ENCODE measurements at places on chromosomes 7 and 10.

DNA sequence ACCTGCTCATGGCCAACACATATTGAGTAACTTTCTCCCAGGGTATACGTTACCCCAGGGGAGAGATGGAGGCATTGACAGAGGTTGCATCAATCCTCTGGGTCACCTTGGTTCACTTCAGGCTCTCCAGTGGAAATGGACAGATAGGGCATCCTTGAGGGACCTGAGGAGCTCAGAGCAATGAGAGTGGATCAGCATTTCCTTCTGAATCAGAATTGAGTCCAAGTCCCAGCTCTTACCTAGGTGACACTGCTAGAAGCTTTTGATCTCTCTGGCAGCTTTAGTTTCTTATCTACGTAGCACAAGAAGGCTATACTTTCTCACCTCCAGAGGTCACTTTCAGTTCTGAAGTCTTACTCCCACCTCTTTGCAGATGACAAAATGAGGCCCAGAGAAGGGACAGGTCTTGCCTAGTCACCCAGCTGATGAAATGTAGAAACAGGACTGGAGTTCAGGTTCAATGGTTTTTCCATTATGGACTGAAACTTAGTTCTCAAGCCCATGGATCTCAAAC lies 35.2 kb downstream of the PANK1 start:
- DNase-seq, result no peak

DNA sequence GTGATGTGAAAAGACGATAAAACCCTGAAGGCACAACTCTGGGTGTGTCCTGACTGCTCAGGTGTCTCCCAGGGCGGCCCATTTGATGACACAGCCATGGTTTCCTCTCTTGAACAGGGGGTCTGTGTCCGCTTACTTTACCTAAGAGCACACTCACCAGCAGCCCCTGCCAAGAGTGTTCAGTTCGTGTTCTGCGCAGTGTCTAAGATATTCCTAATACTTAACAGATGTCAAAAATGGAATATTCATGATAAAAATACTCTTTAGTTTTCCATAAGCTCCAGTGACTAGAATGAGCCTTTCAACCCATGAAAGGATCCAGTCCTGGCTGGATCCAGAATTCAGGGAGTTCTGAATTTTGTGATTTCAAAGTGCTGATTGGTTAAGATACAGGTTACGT lies 492.4 kb downstream of the TNS3 start:
- DNase-seq, result no peak

DNA sequence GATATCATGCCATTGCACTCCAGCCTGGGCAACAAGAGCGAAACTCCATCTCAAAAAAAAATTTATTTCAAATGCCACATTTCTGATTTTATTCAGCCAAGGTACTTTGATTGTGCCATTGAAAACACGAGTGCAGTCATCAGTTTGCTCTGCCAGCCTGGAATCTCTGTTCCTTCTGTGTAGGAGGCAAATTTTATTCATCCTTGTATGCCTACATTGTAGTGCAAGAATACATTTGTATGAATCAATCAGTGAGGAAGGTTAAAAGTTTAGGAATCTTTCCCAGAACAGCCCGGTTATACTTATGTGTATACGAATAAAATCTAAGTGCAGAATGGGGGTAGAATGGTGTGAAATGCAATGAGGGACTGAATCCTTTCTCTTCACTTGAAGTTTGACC lies 886 bp upstream of the TET1 start:
- no peak for DNase-seq

- no peak for DNase-seq
Measured at GRCh38 chr10:49435225-49435624, 39.3 kb upstream of the DRGX start.

DNA sequence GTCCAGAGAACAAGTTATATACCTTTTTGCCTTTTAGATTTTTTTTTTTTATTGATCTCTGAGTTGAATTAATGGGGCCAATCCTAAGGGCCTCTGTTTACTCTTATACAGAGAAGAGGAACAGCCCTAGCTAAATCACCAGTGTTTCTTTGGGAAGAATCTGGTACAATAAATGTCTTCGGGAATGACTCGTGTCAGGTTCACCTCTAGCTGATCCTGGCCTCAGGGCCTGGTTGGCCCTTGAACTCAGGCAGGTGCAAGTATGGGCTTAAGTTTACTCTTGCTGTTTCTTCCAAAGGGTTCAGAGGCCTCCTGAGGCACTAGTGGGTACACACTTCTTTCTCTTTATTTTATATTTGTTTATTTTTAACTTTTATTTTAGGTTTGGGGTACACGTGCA lies 71.0 kb downstream of the LRMDA start:
- no peak for DNase-seq

DNA sequence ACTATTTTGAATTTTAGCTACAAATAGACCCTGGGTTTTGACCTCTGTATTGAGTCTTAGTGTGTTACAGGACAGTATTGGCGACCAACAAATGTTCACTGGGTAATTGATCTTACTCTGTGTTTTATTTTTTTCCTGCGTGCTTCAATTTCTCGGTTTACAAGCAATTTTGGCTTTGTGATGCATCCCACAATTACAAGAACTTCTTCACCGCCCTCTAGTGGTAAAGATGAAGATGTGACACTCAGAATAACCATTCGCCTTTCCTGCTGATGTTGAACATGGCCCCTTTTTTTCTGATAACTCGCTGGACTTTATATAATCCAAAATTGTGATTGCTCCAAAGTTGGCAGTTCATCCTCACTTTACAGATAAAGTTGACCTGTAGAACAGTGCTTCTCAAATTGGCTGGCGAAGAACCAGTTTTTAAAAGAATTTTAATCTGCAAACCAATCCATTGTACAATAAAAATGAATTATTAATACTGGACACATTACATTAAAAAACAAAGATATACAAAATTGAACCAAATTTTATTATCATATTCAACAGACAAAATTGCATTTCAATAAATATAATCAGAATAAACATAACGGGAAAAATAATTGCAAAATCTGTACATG lies 20.2 kb upstream of the SMC3 start:
- DNase-seq, result peak; percentile 73

DNA sequence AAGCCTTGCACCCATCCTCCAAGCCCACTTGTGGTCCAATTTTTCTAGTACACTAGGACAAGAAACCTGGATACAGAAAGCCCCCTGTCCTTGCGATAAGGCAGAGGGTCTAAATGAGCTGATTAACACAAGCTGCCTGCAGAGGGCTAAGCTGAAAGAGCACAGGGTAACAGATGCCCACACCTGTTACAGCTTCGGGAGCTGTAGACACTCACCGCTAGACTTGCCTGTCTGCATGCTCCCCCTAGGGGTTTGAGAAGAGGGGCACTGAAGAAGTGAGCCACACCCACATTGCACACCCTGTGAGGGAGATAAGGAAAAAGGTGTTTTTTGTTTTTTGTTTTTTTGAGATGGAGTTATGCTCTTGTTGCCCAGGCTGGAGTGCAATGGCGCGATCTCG lies 386.5 kb upstream of the AUTS2 start:
- no peak for DNase-seq

DNA sequence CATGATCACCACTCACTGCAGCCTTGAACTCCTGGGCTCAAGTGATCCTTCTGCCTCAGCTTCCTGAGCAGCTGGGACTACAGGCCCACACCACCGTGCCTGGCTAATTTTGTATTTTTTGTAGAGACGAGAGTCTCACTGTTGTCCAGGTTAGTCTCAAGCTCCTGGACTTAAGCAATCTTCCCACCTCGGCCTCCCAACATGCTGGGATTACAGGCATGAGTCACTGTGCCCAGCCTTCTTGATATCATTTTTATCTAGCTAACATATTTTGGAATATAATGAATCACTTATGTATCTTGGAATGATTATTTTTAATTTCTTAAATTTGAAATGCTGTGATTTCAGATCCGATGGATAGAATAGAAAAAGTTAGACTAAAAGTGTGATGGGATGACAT lies 18.4 kb downstream of the ARL4A start:
- DNase-seq, result no peak

GRCh38 chr10:14382022-14382421 lies 51.3 kb upstream of the FRMD4A start:
- peak; percentile 66 for DNase-seq

DNA sequence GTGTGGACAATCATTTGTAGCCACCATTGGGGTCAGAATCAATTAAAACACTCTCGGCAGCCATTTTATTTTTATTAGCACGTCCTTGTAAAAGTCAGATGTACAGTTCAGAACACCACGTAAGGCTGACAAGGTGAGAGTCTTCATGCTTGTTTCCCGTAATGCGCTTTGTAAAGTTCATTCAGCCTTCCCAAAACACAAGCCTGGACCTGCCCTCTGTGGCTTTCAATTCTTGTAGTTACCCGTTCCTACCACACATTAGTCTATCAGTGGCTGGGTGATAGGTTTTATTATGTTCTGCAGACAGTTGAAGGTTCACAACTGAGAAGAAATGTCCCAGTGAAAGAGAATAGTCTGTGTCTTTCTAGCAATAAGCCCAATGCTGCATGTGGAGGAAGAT lies 35.4 kb downstream of the GAD2 start:
- DNase-seq, result no peak

- DNase-seq, result no peak
Measured at GRCh38 chr7:110001254-110001938, 1089.5 kb upstream of the LRRN3 start.

DNA sequence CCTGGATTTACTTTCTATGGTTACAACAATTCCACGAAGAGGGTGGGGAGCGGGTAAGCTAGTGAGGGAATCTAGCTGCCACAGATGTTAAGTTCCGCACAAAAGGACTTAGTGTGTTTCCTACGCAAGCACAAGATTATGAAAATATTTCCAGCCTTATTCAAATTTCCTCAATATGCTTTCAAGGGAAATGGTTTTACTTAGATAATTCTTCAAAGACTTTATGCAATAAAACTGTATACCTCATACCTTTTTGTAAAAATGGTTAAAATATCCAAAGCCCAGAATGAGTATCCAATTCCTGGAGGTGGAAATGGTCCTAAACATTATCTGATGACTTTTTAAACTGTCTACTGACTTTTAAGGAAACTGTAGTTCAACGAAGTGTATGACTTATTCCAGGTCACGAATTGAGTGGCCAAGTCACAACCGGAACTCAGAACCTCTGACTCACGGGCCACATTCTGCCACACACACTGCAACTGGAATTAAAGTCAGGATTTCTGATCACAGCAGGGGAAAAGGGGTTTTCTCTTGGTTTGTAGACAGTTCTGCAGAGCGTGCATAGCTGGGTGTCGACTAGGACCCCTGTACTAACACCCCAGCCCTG lies 20.2 kb upstream of the INSIG1 start:
- DNase-seq, result no peak

GRCh38 chr10:124636271-124636995 lies 107.7 kb downstream of the FAM53B start:
- DNase-seq, result no peak

DNA sequence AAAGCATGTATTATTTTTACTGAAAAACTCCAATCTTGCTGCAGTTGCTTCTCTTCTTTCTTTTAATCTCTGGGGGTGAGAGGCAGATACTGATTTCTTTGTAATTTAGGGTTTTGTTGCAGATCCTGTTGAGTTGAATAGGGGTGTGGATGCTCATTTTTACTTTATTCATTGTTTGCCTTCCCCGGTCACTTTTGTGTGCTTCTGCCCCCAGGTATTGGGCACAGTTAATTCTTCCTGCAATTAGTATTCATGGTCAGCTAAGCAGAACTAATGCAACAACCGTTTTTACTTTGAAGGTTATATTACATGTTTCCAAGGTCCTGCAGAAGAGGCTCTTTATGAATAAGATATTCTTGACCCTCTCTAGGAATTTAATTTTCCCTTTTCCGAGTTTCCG lies 96.4 kb downstream of the BUB3 start:
- DNase-seq, result no peak

GRCh38 chr7:36787933-36788378 lies 63.7 kb upstream of the AOAH start:
- peak; percentile 62 for DNase-seq

DNA sequence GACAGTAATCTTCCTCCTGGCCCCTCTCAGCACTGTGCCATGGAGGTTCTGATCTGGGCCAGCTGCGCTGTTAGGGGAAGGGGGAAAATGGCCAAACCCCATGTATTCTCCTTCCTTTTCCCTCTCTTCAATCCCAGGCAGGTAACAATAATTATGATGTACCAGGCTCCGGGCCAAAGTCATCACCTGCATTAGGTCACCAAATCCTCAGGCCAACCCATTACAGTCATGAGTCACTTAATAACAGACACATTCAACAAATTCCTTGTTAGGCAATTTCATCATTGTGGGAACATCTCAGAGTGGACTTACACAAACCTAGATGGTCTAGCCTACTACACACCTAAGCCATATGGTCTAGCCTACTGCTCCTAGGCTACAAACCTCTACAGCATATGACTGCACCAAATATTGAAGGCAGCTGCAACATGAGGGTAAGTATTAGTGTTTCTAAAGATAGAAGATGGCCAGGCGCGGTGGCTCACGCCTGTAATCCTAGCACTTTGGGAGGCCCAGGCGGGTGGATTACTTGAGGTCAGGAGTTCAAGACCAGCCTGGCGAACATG lies 2.2 kb upstream of the HSPB1 start:
- no peak for DNase-seq

- no peak for DNase-seq
Measured at GRCh38 chr7:88254721-88255424, 35.0 kb upstream of the SRI start.

DNA sequence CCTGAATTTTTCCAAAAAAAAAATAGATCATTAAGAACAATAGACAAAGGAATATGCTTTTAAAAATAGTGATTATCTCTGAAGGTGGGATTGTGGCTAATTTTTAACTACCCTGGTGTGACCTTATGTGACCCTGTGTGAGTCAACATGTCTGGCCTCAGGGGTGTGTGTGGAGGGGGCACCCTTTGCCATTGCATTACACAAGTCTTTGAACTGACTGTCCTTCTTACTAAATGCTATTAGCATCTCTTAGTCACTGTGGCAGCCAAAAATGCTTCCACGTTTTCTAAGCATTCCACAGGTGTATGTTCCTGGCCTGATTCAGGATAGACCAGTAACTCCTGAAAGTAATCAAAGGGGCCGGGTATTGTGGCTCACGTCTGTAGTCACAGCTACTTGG lies 175.4 kb downstream of the MGMT start:
- no peak for DNase-seq

GRCh38 chr10:127887541-127888415 lies 5.0 kb downstream of the CLRN3 start:
- no peak for DNase-seq
